Ovary (tissue), 10 donors: ENCODE measurements at places on chromosomes 6 and 20. TPM values are rescaled to one million over a fixed set of nuclear protein-coding genes. Genes with fewer than 3 reads are reported as not detected.

DNA sequence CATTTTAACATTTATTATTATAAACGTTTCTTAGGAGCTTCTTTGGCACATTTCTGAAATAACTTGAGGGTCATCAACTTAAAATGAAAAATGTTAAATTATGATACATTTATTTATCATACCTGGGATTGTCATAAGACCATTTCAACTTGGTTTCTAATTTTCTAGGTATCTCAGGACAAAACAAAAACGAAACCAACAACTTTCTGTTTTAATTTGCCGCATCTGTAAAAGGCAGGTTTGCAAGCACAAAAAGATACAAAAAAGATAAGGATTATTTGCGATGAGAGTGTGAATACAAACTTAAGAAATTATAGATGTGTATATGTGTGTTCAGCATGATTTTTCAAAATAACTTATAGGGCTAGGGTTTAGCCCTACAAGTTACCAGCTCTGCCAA lies 395.0 kb upstream of the RUNX2 start:
- H3K4me3 ChIP-seq = no peak overlapping the region
- H3K4me1 ChIP-seq = no peaks in the 10 kb centered on the region
- no peak for DNase-seq
- H3K27me3 ChIP-seq = peaks cover 3% of the 10 kb centered on the region
- no peak overlapping the region for H3K27ac ChIP-seq
- H3K36me3 ChIP-seq = no peaks in the 10 kb centered on the region

Gene KIAA0408
- 4.1 TPM for total RNA-seq

GRCh38 chr6:118263921-118264486 lies 284.1 kb upstream of the PLN start:
- no peak overlapping the region for H3K27ac ChIP-seq
- H3K27me3 ChIP-seq = no peaks in the 10 kb centered on the region
- no peaks in the 10 kb centered on the region for H3K36me3 ChIP-seq
- peaks cover 1% of the 10 kb centered on the region for H3K4me1 ChIP-seq

DNA sequence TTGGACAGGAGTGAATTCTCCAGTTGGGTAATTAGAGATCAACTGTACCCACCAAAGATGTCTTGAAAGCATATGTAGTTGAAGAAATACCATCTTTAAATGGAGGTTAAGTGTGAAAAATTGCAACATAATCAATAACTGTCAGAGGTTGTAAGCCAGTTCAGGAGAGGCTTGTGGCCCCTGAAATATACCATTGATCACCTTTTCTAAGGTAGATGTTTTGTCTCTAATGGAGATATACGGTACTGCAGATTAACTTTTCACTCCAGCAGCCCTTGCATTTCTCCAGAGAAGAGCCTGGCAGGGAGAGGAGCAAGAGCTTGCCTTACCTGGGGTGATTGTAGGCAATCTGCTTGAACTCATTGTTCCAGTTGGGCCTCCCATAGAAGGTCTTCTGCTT lies 48.8 kb downstream of the NOX3 start:
- no peak overlapping the region for H3K27ac ChIP-seq
- H3K4me1 ChIP-seq = no peaks in the 10 kb centered on the region
- no peak for DNase-seq
- H3K36me3 ChIP-seq = no peaks in the 10 kb centered on the region

DNA sequence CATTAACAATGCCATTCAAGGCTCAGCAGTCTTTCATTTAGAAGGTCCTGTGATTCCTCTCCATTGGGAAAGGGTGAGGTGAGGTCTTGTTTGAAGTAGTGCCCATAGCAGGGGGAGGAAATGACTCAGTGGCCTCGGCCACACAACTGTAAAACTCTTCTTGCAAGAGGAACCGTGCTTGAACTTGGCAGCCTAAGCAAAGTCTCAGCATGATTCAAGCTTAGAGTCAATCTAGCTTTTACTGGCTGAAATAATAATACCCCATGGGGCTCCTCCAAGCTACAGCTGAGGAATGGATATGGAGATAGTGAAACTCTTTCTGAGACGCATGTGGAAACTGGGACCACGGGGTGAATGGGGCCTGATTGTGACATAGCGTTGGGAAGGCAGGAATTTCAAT lies 428.2 kb downstream of the BMP2 start:
- no peak for DNase-seq
- H3K4me3 ChIP-seq = no peak overlapping the region
- no peaks in the 10 kb centered on the region for H3K27me3 ChIP-seq

Gene CNR1
- total RNA-seq = 2.2 TPM

Gene PNPLA1
- total RNA-seq = 0.18 TPM

DNA sequence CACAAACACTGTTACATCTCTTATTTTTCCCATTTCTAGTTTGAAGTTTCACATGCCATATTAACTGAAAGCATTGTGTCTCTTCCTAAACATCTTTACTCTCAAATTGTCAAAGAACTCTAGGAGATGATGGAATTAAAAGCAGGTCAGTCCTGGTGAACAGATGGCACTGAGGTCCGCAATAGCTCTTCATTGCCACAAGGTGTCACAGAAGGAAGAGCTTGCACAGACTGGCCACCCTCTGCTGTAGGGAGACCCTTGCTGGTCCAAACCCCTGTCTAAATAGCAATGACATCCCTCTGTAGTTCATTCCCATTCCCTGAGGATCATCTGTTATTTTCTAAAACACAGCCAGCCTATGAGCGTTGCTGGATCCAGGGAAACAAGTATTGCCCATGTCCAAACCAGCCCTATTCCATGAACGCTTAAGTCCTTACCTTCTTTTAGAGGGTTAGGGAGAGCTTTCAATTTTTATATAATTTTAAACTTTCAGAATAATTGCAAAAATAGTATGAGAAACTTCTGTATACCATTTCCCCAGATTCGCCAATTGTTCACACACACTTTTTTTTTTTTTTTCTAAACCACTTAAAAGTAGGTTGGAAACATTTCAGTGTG lies 10.1 kb upstream of the HDAC2 start:
- no peak for DNase-seq
- no peaks in the 10 kb centered on the region for H3K36me3 ChIP-seq
- H3K4me1 ChIP-seq = no peaks in the 10 kb centered on the region
- H3K4me3 ChIP-seq = no peak overlapping the region
- H3K27ac ChIP-seq = no peak overlapping the region

Gene COL9A3
- total RNA-seq = 1.4 TPM

- H3K4me3 ChIP-seq = no peak overlapping the region
- H3K27ac ChIP-seq = peak overlapping the region; percentile 32
- H3K36me3 ChIP-seq = no peaks in the 10 kb centered on the region
- no peaks in the 10 kb centered on the region for H3K4me1 ChIP-seq
- no peaks in the 10 kb centered on the region for H3K27me3 ChIP-seq
Observed at GRCh38 chr6:136383268-136383937, 93.8 kb upstream of the BCLAF1 start.

DNA sequence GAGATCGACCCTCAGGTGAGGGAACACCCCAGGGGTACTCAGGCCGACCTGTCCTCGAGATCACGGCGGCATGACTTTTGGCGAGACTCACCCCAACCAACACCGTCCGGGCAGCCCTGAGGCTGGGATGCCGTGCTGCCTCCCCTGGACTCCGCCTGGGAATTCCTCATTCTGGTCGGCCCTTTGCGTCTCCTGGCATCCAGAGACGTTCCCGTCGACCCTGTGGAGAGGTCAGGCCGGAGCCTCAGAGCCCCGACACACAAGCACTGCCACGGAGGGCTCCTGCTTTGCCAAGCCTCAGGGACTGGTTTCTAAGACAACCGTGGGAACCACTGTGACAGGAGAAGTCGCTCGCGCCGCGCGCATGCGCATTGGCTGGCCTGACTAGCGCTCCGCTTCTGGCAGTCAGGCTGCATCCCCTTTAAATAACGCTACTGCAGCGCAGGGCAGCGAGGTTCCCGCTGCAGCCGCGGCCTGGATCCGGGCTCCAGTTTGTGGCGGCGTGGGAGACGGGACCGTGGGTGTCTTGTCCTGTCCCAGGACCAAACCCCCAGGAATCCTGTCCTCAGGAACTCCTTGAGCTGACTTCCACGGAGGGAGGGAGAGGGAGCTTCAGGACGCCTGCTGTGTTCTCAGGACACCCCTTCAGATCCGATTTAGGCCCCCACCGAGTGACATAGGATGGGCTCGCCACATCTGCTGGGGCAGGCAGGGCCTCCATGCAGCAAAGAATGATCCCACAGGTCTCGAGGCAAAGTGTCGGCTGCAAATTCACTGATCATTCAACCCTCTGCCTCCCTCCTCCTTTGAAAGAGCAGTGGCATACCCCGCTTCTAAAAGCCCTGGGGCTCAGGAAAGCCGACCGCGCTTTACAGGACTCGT lies 163.2 kb upstream of the ZNF337 start:
- DNase-seq = peak; percentile 63
- no peaks in the 10 kb centered on the region for H3K36me3 ChIP-seq
- no peak overlapping the region for H3K27ac ChIP-seq
- no peaks in the 10 kb centered on the region for H3K27me3 ChIP-seq

- H3K4me1 ChIP-seq = no peaks in the 10 kb centered on the region
- no peaks in the 10 kb centered on the region for H3K36me3 ChIP-seq
- H3K27me3 ChIP-seq = no peaks in the 10 kb centered on the region
Observed at GRCh38 chr6:153563001-153563400, 431.9 kb upstream of the RGS17 start.

- H3K27ac ChIP-seq = no peak overlapping the region
- no peak for DNase-seq
- no peaks in the 10 kb centered on the region for H3K36me3 ChIP-seq
- no peak overlapping the region for H3K4me3 ChIP-seq
Observed at GRCh38 chr20:4896971-4897497, 104.3 kb downstream of the SLC23A2 start.

DNA sequence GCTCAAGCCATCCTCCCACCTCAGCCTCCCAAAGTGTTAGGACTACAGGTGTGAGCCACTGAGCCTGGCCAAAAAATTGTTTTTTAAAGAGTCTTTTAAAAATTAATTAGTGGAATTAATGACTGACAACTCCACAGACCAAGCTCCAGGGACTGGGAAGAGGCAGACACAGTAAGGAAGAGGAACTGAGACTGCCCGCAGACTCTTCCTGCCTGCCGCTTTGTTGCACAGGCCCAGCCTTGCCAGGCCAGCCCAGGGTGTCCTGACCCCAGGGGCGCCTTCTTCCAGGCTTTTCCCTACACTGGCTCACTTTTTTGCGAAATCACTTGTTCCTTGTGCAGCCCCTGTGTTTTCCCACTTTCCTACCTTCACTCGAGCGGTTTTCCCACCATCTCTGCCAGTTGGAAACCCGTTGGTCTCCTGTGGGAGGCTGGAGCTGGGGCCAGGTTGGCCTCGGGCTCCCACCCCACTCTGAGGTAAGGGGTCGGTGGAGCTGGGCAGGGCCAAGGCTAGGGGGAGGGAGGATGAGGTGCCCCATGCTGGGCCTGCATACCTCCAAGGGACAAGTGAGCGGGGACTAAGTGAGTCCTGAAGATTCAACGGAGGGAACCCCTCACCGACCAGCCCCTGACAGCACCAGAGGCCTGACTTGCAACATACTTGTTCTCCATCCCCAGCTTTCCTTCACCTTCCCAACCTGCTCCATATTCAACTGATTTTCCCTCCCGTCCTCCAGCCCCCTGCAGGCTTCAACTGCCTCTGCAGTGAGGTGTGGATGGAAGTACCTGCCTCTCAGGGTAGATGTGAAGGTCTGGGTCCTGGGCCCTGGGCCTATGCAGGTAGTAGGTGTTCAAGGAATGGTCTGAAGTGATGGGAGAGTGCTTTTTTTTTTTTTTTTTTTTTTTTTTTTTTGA lies 23.5 kb upstream of the SMIM29 start:
- H3K36me3 ChIP-seq = no peaks in the 10 kb centered on the region
- H3K4me3 ChIP-seq = no peak overlapping the region
- DNase-seq = no peak
- no peak overlapping the region for H3K27ac ChIP-seq
- H3K4me1 ChIP-seq = no peaks in the 10 kb centered on the region
- no peaks in the 10 kb centered on the region for H3K27me3 ChIP-seq

- H3K4me3 ChIP-seq = no peak overlapping the region
- no peaks in the 10 kb centered on the region for H3K27me3 ChIP-seq
- no peaks in the 10 kb centered on the region for H3K36me3 ChIP-seq
- no peaks in the 10 kb centered on the region for H3K4me1 ChIP-seq
- H3K27ac ChIP-seq = no peak overlapping the region
- no peak for DNase-seq
Observed at GRCh38 chr6:144278659-144279314, 6.3 kb upstream of the UTRN start.

GRCh38 chr20:40294175-40294574 lies 394.9 kb downstream of the MAFB start:
- no peaks in the 10 kb centered on the region for H3K27me3 ChIP-seq
- no peaks in the 10 kb centered on the region for H3K4me1 ChIP-seq
- H3K36me3 ChIP-seq = no peaks in the 10 kb centered on the region

DNA sequence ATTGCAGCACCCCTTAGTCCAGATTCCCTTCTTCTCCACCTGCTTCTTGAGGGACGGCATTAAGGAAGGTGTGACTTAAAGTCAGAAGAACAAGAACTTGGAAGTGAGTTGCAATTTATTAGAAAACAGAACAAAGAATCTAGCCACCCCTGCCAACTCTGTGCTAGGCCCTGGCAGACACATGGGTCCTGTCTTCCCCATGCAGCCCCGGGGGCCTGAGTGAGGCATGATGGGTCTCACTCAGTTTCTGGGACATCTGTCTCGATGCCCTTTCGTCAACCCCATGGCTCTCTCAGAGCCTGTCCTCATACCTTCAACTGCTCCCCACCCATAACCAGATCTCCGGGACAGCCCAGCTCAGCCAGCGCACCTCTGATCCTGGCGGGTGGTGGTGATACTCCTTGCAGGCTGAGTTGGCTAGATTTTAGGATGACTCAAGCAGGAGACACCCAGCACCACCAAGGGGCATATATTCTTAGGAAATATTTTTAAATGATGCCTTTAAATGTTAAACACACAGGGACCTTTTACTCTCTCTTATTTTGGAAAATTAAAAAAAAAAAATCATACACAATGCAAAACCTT lies 143.2 kb upstream of the RNF24 start:
- no peaks in the 10 kb centered on the region for H3K36me3 ChIP-seq
- peak; percentile 23 for DNase-seq
- no peak overlapping the region for H3K27ac ChIP-seq
- H3K4me1 ChIP-seq = peaks cover 5% of the 10 kb centered on the region
- H3K4me3 ChIP-seq = no peak overlapping the region
- no peaks in the 10 kb centered on the region for H3K27me3 ChIP-seq

GRCh38 chr6:124995131-124995530 lies 32.9 kb downstream of the RNF217 start:
- no peak for DNase-seq
- H3K36me3 ChIP-seq = no peaks in the 10 kb centered on the region
- H3K4me1 ChIP-seq = no peaks in the 10 kb centered on the region
- no peak overlapping the region for H3K27ac ChIP-seq
- no peak overlapping the region for H3K4me3 ChIP-seq

Gene NUP153
- 34.6 TPM for total RNA-seq

DNA sequence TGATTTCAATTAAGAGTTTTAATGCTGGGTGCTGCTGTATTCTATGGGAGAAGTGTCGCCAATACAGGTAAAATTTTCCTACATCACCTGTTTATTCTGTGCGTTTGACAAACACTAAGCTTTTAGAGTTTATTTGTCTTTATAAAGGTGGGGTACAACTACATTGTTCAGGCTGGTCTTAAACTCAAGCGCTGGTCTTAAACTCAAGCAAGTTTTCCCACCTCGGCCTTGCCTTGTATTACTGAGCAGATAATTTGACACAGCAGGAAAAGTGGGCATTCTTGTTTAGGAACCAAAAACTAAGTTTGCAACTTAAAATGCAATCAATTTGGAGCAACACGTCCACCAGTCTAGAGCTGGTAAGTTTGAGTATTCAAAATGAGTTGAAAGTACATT lies 112.9 kb upstream of the BTN3A2 start:
- peaks cover 8% of the 10 kb centered on the region for H3K27me3 ChIP-seq
- no peak overlapping the region for H3K27ac ChIP-seq
- H3K4me1 ChIP-seq = no peaks in the 10 kb centered on the region

Gene HLA-E
- 244 TPM for total RNA-seq

Gene FAM184A
- total RNA-seq = 6.5 TPM

Gene SOBP
- 31.3 TPM for total RNA-seq

- no peak for DNase-seq
- H3K27me3 ChIP-seq = no peaks in the 10 kb centered on the region
- no peak overlapping the region for H3K4me3 ChIP-seq
- H3K36me3 ChIP-seq = no peaks in the 10 kb centered on the region
- no peak overlapping the region for H3K27ac ChIP-seq
Observed at GRCh38 chr6:170404036-170404435, 97.5 kb downstream of the FAM120B start.
